ENCODE measurements at places on chromosomes 3 and 15.
A peak's percentile ranks its signal among the peaks of the same experiment; 100 is the strongest.

- no peak for DNase-seq
Measured at GRCh38 chr3:11350374-11350773, 78.2 kb downstream of the ATG7 start.

- DNase-seq: peak; percentile 78
Measured at GRCh38 chr3:13235079-13235478, 161.8 kb upstream of the IQSEC1 start.

DNA sequence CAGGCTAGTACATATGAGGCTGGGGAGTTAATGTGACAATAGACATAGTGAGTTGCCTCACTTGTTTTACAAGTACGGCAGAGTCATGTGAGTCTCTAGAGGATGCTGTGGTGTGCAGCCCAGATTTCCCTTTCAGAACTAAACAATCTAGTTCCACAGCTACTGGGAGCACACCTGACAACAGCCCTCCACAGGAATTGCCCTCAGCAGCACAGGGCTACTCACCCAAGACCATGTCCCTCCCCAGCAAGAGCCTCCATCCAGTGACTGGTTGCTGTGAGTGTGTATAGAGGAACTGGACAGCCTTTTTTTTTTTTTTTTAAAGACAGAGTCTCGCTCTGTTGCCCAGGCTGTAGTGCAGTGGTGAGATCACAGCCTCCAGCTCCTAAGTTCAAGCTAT lies 40.2 kb upstream of the UBE2E2 start:
- DNase-seq: peak; percentile 16

GRCh38 chr15:42650208-42651066 lies 75.0 kb downstream of the STARD9 start:
- peak; percentile 58 for DNase-seq

GRCh38 chr15:51328926-51329325 lies 9.5 kb downstream of the CYP19A1 start:
- no peak for DNase-seq

- DNase-seq: no peak
Measured at GRCh38 chr3:42183991-42184632, 81.9 kb downstream of the CCK start.

GRCh38 chr3:4406746-4407568 lies 60.1 kb downstream of the SUMF1 start:
- DNase-seq: peak; percentile 9

- DNase-seq: no peak
Measured at GRCh38 chr3:196914866-196915265, 27.5 kb downstream of the NCBP2 start.

- no peak for DNase-seq
Measured at GRCh38 chr3:58085616-58086015, 77.4 kb downstream of the FLNB start.

GRCh38 chr15:42494998-42495360 lies 455 bp upstream of the SNAP23 start:
- no peak for DNase-seq

DNA sequence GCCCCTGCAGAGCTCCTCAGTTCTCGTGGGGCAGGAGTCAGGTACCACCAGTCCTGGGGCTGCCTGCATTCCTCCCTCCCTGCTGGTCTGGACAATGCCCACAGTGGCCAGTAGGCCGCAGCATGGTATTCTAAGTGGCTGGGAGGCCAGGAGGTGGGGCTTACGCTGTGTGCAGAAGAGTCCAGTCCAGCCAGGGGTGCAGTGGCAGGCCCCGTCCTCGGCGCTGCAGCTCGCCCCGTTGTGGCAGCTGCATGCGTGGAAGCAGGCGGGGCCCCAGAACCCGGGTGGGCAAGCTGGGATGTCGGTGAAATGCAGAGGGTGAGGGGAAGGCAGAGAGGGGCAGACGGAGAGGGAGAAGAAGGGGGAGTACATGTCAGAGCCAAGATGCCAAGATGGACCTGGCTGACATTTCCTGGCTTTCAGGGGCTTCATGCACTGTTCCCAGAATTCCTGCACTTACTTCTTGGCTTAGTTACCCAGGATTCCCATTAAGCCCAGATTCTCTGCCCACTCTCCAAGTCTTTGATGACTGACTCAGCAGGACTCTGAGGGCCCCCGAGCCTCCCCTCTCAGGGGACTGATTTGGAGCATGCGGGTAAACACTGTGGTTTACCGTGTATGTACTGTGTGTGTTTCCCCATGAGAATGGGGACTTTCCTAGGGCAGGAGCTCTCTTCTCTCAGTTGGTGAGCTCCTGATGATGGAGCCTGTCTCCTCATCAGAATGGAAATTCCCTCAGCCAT lies 47.5 kb downstream of the RAB11A start:
- no peak for DNase-seq

GRCh38 chr15:58247855-58248842 lies 110.0 kb downstream of the AQP9 start:
- DNase-seq: no peak

GRCh38 chr3:89239774-89240173 lies 132.4 kb downstream of the EPHA3 start:
- DNase-seq: no peak
